Stomach (tissue), 19 donors: ENCODE measurements at places on chromosomes 13 and 19. TPM values are rescaled to one million over a fixed set of nuclear protein-coding genes. Genes with fewer than 3 reads are reported as not detected.
A peak's percentile ranks its signal among the peaks of the same experiment; 100 is the strongest.

- no peak for DNase-seq
Measured at GRCh38 chr13:25795277-25795676, 256.5 kb downstream of the SHISA2 start.

DNA sequence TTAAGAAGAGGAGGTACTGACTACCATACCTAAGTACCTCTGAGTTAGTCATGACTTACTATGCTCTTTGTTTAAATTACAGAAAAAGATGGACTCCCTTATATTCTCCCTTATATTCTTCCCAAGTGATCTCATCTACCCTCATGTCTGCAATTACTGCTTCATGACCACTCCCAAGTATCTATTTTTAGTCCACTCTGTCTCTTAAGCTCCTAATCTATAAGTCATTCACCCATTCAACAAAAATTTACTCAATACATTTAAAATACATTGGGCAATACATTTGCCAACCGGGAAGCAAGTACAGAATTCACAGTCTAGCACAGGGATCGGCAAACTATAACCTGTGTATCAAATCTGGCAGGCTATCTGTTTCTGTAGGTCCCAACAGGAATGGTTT, 42.6 kb downstream of the KPNA3 start:
- no peak for DNase-seq

DNA sequence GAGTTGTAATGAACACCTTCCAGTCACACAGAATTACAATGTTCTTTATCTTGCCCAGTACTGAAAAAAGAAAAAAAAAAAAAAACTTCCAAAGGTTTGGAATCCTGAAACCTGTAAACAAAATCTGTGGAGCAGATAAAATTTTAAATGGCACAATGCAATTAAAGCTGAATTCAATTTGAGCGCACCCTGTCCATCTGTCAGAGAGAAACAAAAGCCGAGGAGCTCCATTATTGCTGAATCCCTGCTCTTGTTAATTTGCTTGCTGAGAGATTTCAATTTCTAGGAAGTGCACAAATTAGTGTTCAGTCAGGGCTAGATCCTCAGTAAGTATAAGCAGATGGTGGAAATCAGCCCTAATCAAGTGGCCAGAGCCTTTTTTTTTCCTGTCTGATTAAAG, 65.2 kb downstream of the DACH1 start:
- peak; percentile 44 for DNase-seq

- no peak for DNase-seq
Measured at GRCh38 chr19:2332341-2333026, 4.0 kb downstream of the SPPL2B start.

- DNase-seq, result no peak
Measured at GRCh38 chr19:14411938-14412245, 7.2 kb downstream of the DDX39A start.

GRCh38 chr13:45298206-45298505, 42.8 kb downstream of the TPT1 start:
- DNase-seq, result no peak

DNA sequence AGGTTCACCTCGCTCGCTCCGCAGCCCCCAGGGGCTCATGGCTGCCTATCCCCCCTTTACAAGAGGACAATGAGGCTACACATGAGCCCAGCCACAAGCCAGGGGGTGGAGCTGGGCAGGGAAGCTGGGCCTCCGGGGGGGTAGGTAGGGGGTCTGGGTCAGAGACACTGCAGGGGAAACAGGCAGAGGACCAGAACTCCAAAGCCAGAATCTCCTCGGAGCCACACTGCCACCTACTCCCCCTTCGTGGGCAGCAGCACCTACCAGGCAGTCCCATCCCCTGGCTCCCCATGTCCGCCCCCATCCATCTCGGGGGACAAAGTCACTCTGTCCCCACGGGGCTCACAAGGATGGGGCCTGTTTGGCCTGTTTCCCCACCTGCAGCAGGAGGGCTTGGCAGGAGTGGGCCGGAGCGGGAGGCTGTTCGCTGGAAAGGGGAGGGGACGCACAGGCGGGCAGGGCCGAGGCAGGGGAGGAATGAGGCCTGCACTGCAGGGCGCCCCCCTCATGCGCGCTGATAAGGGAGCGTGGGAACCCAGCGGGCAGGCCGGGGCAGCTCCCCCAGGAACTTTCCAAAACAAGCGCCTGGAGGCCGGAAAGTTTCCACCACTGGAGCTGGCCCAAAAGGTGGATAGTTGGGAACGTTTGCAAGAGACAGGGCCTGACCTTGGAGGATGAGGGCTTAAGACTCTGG, 545 bp upstream of the ISYNA1 start:
- no peak for DNase-seq

DNA sequence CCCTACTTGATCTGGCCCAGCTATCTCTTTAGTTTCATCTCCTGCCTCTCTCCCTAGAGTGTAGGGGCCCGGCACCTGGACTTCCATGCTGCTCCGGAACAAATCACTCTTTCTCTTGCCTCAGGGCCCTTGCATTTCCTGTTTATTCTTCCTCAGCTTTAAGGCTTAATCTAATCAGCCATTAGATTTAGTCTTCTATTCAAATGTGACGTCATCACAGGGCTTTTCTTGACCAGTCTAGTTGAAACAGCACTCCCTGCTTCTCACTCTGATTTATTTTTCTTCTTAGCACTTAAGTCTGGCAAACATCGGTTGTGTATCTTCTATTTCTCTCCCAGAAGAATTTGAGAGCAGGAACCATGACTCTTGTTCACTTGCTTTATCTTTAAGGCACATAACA, 564.1 kb downstream of the EFNB2 start:
- DNase-seq, result no peak

DNA sequence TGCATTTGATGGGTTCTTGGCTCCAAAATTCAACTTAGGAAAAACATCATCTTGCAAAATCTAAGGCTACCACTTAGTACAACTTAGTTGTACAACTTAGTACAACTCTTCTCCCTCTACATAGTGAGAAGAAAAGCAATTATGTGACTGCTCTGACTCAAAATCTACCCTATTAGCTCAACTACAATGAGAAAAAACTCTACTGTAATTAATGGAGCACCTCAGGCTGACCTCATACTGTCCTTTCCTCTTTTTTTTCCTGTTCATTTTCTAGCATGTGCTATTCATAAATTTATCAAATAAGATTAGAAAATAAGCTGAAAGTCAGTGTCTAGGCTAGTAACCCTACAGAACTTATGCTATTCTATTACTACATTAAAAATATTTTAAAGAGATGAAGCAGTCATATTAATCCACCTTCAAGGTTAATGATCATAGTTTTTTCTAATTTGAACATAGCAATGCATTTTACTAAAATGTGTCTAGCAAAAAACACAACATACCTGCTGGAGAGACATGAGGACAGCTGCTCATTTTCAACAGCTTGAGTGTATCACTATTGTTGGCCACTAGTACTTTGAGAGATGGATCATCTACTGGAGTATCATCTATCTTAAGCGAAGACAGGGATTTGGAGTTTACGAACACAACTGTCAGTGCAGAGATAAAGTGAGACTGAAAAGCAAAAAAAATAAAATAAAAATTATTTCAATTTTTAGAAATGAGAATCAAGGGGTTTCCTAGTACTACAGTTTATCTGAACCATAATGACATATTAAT, 11.9 kb downstream of the FBXL3 start:
- no peak for DNase-seq

GRCh38 chr19:31278555-31279435, 70.4 kb downstream of the TSHZ3 start:
- no peak for DNase-seq

- DNase-seq, result peak; percentile 41
Measured at GRCh38 chr19:57103573-57104277, 16.1 kb upstream of the USP29 start.

DNA sequence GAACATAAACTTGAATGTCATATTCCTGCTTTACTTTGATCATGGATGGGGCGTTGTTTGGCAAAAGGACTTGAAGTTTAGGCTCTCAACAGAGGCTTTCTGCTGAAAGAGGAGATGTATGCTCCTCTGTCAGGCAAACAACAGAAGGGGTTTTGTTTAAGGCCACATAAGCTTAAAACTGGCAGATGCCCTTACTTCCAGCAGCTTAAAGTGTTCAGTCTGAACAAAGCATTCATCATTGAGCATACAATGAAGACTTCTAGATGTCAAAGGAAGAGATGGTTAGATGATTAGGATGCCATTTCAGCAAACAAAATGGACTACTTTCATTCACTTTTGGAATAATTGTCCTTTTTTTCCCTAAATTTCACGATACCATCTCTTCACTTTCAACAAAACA, 484.5 kb downstream of the SLITRK6 start:
- peak; percentile 21 for DNase-seq

GRCh38 chr19:19597809-19598306, 20.6 kb downstream of the PBX4 start:
- peak; percentile 46 for DNase-seq

GRCh38 chr19:38506723-38507550, 73.4 kb downstream of the RYR1 start:
- DNase-seq, result peak; percentile 93

GRCh38 chr13:32164622-32165268, 133.2 kb downstream of the FRY start:
- no peak for DNase-seq

GRCh38 chr13:102033857-102034331, 368.0 kb downstream of the FGF14 start:
- DNase-seq, result no peak

- no peak for DNase-seq
Measured at GRCh38 chr19:29294343-29294811, 81.4 kb upstream of the UQCRFS1 start.

Gene CYSLTR2
- not detected for total RNA-seq

Gene KCNN1
- total RNA-seq, result not detected

Gene KEAP1
- 22.3 TPM for total RNA-seq

Gene CEACAM21
- total RNA-seq, result not detected

Gene FXYD3
- total RNA-seq, result 191 TPM

Gene CLDN10
- not detected for total RNA-seq

Gene FFAR1
- total RNA-seq, result not detected

Gene TJP3
- total RNA-seq, result 204 TPM
